ENCODE measurements at places on chromosomes 6 and 20.

DNA sequence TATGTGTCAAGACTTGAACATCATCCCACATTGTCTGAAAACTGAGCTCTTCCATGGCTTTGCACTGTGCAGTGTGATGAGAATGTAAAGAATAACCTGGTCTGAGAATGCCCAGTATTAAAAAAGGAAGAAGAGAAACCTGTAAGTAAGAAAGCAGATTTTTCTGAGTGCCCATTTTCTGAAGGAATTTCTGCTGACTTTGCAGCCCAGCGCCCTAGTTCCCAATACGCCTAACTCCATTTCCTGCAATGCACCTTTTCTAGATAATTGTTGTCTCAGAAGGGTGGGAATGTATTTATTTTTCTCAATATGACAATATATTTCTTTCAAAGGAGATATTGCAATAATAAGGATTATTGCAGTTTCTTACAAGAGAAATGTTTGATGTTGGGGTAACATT, 231.5 kb downstream of the HAO1 start:
- DNase-seq = no peak

DNA sequence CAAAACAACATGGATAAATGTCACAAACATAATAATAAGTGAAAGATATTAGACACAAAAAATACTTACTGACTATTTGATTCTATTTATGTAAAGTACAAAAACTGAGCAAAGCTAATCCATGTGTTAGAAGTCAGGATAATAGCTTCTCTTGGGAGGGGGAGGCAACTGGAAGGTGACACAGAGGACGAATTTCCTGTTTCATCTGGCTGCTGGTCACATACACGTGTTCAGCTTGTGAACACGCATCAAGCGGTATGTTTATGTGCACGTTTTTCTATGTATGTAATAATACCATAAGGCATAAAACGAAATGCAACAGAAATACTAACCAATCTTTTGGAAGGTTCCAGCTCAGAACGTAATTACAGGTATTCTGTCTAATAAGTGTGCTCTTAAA, 54.3 kb downstream of the MKKS start:
- DNase-seq = no peak

- DNase-seq = no peak
These were observed 14.7 kb downstream of the UST start for GRCh38 chr6:148761527-148762011.

DNA sequence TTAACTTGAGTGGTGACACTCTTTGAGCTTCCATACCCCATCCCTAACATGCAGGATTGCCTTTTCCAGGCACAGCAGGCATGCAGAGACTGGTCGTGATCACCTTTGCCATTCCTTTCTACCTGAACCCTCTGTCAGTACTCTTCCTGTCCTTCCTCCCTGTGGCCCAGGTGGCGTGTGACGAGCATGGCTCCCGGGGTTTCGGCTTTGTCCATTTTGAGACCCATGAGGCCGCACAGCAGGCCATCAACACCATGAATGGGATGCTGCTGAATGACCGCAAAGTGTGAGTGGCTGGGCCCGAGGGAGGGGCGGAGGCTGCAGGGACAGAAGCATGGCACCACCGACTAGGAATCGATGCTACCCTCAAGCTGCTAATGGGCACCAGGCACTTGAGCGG, 6.7 kb downstream of the PABPC1L start:
- no peak for DNase-seq

GRCh38 chr6:31713991-31714684, 1.0 kb upstream of the LY6G6D start:
- DNase-seq = no peak

DNA sequence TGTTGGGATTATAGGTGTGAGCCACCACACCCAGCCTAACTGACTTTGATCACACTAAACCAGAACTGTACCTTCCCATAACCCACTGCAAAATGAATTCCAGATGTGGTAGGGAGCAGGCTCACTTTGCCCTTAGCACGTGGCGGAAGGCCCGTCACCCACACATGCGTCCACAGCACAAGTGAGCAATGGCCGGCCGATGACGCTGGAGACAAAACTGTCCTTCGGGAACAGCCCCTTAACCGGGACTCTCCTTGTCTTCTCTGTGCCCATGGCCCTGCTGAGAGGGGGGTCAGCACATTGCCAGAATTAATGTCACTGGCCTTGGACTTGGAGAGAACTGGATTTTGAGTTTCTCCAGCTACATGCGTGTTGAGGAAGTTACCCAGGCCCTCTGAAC, 107.2 kb downstream of the TOX2 start:
- no peak for DNase-seq

DNA sequence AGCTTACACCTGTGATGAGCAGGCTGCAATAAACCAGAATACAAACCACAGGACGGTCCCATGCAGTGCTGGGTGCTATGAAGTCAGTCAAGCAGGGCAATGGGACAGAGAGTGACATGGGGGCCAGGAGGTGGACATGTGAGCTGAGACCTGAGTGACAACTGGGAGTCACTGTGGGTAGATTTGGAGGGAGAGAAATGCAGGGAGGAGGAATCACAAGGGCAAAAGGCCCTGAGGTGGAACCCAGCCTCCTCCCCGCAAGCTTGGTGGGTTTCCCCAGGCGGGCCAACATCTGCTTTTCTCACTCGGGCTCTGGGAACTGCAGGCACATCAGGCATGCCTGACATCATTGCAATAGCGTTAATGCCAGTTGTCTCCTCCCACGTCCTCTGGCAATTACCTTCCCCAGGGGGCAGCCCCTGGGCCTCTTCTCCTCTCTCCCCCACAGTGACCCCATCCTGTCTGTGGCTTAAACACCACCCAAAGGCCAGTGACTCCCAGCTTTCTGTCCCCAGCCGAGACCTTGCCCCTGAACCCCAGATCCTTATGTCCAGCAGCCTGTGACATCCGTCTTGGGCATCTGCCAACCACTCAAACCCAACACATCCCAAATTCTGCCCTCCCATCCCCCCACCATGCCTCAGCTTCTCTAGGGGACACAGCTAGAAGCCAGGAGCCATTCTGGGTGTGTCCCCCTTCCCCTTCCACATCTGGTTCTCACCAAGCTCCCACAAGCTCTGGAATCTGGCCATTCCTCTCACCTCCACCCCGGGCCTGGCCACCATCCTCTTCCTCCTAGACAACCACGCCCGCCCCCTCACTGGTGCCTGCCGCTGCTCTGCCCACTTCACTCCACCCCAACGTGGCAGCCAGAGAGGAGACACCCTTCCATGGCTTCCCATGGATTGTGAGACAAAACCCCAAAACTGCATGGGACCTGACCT, 28.2 kb downstream of the PDRG1 start:
- DNase-seq = peak; percentile 33

DNA sequence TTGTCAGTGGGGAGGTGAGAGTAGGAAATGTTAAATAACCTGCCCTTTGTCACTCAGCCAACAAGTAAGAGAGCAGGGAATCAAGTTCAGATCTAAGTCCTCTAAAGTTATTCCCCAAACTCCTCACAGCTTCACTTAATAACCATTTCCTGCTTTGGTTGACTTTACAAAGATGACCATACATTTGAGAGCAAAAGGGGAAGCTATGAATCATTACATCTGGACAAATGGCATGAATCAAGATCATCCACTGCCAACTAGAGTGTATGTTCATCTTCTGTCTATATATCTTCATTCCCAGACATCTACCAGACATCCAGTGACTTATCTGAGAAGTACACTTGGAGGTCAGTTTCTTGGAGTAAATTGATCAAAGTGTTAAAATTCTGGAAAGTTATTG, 15.1 kb upstream of the HIVEP2 start:
- no peak for DNase-seq

DNA sequence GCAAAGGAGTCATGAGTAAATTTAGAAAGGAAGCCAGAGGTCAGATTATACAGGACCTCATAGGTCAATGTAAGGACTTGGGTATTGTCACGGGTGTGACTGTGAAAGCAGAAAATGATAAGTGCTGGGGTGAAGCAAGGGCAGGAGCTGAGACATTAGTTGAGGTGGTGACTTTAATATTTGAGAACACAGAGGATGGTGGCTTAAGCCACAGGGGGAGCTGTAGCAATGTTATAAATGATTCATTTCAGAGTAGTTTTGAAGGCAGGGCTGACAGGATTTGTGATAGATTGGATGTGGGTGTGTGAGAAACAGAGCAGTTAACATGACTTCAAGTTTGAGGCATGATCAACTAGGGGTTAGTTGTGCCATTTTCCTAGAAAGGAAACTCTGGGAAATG, 659.9 kb downstream of the EPM2A start:
- DNase-seq = no peak

- DNase-seq = no peak
These were observed 7.9 kb downstream of the TUBB start for GRCh38 chr6:30727920-30728553.

DNA sequence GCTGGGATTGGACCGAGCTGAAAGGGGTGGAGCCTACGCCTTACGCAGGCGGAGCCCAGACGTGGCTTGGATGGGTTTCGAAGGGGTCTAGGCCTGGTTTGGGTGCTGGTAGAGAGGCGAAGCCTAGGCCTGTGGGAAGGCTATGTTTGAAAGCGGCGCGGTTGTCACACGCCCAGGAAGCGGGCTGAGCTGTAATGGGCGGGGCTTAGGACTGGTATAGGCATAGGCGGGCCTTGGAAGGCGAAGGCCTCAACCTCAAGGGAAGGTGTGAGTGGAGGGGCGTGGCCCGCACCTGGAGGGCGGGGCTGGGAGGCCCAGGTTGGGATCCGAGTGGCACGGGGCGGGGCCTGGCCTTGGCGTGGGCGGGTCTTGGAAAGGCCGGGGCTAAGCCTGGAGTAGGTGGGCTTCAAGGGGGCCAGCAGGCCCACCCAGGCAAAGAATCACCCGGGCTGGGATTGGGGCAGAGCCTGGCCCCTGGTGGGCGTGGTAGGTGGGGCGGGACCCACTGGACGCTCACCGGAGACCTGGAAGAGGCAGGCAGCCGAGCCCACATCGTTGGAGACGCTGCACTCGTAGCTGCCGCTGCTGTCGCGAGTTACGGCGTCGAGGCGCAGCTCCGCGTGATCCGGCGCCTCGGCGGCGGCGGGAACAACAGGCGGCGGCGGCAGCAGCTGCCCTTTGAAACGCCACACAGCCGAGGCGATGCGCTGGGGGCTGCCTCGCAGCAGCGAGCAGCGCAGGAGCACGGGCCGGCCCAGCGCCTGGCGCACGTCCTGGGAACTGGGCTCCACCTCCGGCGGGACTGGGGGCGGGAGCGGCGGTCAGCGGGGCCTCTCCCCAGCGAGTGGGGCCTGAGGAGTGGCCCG, 49.0 kb downstream of the MDGA1 start:
- no peak for DNase-seq
